Mesangial cell (primary cell): ENCODE measurements at places on chromosomes 11 and 22. TPM values are rescaled to one million over a fixed set of nuclear protein-coding genes. Genes with fewer than 3 reads are reported as not detected.

The OSBP2 gene
- total RNA-seq: 2.0 and 4.8 TPM in 2 replicates

The TPST2 gene
- 21.9 and 26.2 TPM in 2 replicates for total RNA-seq

The ARHGAP32 gene
- total RNA-seq: 3.4 and 4.4 TPM in 2 replicates

The NAV2 gene
- total RNA-seq: 31.0 and 47.4 TPM in 2 replicates

The SCARF2 gene
- 19.4 and 38.8 TPM in 2 replicates for total RNA-seq

The SLC22A9 gene
- not detected in 2 replicates for total RNA-seq

The OR52I2 gene
- not detected in 2 replicates for total RNA-seq

The OR6A2 gene
- not detected in 2 replicates for total RNA-seq

The CAT gene
- total RNA-seq: 39.3 and 61.7 TPM in 2 replicates

The DEUP1 gene
- total RNA-seq: 0.16 TPM in 1 of 2 replicates, not detected in the other

The PGA5 gene
- total RNA-seq: not detected in 2 replicates

The KRTAP5-1 gene
- not detected in 2 replicates for total RNA-seq

The MS4A3 gene
- not detected in 2 replicates for total RNA-seq

The EIF4ENIF1 gene
- 6.5 and 15.6 TPM in 2 replicates for total RNA-seq

The KCNJ5 gene
- total RNA-seq: 0.51 TPM in 1 of 2 replicates, not detected in the other

The C11orf16 gene
- not detected in 2 replicates for total RNA-seq

The PHOX2A gene
- 0.13 TPM in 1 of 2 replicates, not detected in the other for total RNA-seq
